ENCODE measurements at places on chromosomes 3 and 15.

DNA sequence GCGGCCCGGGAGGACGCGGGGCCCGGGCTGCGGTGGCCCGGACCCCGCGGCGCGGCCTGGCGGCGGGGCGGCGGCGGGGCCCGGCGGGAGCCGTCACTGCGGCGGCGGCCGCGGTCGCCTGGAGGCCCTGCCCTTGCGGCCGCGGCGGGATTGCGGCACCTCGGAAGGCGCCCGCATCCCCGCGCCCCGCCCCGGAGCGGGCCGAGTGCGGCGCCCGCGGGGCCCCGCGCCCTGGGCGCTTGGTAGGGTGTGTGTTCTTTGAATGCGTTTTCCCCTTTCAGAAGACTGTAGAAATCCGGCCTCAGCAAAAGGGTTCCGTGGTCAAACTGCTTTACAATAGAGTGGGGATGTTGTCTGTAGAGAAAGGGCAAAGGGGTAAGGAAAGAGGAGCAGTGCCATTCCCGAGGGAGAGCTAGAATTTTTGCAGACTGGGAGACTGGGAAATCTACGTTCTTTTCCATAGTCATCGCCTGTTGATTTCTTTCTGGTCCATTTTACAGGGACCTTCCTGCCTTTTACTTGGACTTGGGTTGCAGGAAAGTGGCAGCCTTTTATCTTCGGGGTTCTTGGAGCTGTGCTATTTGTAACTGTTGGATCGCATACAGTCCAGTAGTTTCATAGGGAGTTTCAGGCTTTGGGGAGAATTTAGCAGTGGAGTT is 630 bp downstream of the SNRK start:
- no peaks in the 10 kb centered on the region for H3K27me3 ChIP-seq
- peak overlapping the region; percentile 33 for H3K4me3 ChIP-seq
- H3K4me1 ChIP-seq, result peaks cover 3% of the 10 kb centered on the region
- no peaks in the 10 kb centered on the region for H3K36me3 ChIP-seq
- DNase-seq, result no peak

- H3K27ac ChIP-seq, result no peak overlapping the region
- H3K4me3 ChIP-seq, result no peak overlapping the region
- no peak for DNase-seq
- peaks cover 7% of the 10 kb centered on the region for H3K4me1 ChIP-seq
- no peaks in the 10 kb centered on the region for H3K27me3 ChIP-seq
Observed at GRCh38 chr15:89576417-89576773, 1.1 kb downstream of the TICRR start.

DNA sequence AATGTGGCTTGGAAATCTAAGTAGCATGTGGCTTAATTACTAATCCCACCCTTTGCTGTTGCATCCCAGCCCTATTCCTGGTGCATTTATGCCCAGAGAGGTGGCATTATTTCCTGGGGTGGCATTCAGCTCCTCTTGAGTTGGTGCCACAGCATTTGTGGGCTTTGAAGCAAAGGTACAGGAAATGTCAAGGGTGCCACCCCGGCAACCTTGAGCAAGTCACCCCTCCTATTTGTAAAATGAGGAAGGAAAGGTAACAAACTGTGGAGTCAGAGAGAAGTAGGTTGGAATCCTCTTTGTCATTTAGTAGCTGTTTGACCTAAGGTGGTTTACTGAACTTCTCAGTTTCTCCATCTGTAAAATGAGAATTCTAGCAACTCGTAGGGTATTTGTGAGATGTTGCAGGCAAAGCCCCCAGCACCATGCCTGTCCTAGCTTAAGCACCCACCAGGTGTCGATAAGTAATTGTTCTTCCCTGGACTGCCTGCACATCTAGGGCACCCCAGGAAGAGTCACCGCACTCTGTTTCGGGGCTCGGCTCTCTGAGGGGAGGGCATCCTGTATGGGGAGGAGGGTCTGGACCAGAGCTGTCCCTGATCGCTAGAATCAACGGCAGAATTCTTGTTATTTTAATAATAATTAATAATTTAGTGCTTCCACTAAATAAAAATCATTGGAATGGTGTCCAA is 17.1 kb downstream of the ISG20 start:
- no peaks in the 10 kb centered on the region for H3K4me1 ChIP-seq
- no peak for DNase-seq
- H3K27ac ChIP-seq, result no peak overlapping the region
- no peaks in the 10 kb centered on the region for H3K36me3 ChIP-seq

DNA sequence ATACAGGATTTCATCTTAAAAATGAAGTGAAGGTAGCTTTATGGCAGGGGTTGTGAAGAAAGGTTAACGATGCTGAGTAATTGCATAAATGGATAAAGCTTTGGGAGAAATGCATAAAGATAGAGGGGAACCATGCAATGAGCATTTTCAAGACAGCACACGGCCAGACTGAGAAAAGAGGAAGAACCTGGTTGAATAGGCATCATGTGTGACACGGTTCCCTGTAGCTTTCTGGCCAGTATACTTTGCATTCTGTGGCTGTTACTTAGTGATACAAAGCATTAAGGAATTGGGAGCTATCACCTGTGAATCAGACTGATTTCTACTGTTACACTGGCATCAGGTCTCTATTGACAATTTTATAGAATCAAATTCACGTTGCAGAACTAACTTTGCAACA is 33.3 kb downstream of the NR2C2 start:
- no peaks in the 10 kb centered on the region for H3K4me1 ChIP-seq
- no peaks in the 10 kb centered on the region for H3K36me3 ChIP-seq
- H3K27ac ChIP-seq, result no peak overlapping the region
- no peaks in the 10 kb centered on the region for H3K27me3 ChIP-seq
- H3K4me3 ChIP-seq, result no peak overlapping the region
- DNase-seq, result no peak

- no peak overlapping the region for H3K27ac ChIP-seq
- H3K4me3 ChIP-seq, result no peak overlapping the region
- no peaks in the 10 kb centered on the region for H3K27me3 ChIP-seq
- no peaks in the 10 kb centered on the region for H3K36me3 ChIP-seq
- no peak for DNase-seq
Observed at GRCh38 chr3:27290760-27291159, 78.4 kb downstream of the NEK10 start.

- H3K27me3 ChIP-seq, result no peaks in the 10 kb centered on the region
- no peaks in the 10 kb centered on the region for H3K36me3 ChIP-seq
Observed at GRCh38 chr3:128859630-128860029, 19.8 kb upstream of the ACAD9 start.

GRCh38 chr3:89405176-89405575 is 297.8 kb downstream of the EPHA3 start:
- H3K27ac ChIP-seq, result no peak overlapping the region
- H3K36me3 ChIP-seq, result no peaks in the 10 kb centered on the region
- no peaks in the 10 kb centered on the region for H3K4me1 ChIP-seq
- H3K27me3 ChIP-seq, result no peaks in the 10 kb centered on the region

DNA sequence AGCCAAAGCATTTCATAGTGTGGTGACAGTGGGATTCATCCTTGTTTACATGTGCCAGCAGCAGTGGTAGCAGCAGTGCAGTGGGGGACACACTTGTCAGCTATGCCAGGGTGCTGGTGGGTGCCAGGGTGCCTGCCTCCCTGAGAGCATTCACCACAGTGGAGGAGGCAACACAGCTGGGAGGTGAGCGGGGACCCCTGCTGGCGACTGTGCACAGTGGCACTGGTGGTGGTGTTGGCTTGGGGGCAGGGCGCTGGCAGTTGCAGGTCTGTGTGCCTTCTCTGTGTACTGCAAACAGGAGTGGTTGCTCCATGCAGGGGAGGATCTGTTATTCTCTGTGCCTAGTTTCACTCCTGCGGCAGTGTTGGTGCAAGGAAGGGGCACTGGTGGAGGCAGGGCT is 41.2 kb downstream of the CEP63 start:
- H3K36me3 ChIP-seq, result no peaks in the 10 kb centered on the region
- H3K4me1 ChIP-seq, result no peaks in the 10 kb centered on the region
- H3K27me3 ChIP-seq, result no peaks in the 10 kb centered on the region
- DNase-seq, result no peak
- H3K27ac ChIP-seq, result no peak overlapping the region
- no peak overlapping the region for H3K4me3 ChIP-seq
